GM13977 (cell line): ENCODE measurements at places on chromosomes 5 and 9.

GRCh38 chr5:129098488-129099183 is 4.1 kb downstream of the ISOC1 start:
- no peak for DNase-seq

GRCh38 chr5:65021527-65022226 is 252.9 kb downstream of the CWC27 start:
- no peak for DNase-seq

DNA sequence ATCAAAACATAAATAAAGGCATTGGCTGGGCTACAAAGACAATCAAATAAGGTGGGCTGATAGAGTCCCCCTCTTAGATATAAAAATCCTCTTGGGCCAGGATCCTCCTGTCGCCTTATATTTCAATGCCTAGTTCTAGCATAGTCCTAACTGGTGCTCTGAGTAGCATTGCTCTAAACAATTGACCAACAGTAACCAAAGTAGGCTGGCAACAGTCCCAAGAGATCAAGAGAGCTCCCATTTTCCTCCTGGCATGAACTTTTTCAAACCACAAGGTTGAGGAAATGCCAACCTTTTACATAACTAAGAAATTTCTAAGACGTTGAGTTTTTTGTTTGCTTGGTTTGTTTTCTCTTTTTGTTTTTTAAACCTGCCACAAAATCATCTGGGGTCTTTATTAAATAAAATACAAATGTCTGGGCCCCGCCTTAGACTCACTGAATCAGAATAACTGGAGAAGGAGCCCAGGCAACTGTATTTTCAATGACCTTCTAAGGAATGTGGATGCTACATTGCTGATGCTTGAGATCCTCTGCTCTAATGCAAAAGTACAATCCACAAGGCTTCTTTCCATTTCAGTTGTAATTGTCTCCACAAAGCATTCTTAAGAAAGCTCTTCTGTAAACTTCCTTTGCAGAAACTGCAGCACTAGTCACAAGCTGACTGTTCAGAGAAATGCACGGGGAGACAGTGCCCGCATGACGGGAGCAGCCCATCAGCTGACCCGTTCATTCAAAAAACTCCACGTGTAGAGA is 2.9 kb downstream of the SLC45A2 start:
- no peak for DNase-seq

- DNase-seq, result no peak
Measured at GRCh38 chr9:123686829-123687192, 243.1 kb downstream of the DENND1A start.

GRCh38 chr5:77425420-77425819 is 66.7 kb downstream of the WDR41 start:
- no peak for DNase-seq

GRCh38 chr9:114771889-114772288 is 34.0 kb downstream of the TNFSF15 start:
- no peak for DNase-seq

DNA sequence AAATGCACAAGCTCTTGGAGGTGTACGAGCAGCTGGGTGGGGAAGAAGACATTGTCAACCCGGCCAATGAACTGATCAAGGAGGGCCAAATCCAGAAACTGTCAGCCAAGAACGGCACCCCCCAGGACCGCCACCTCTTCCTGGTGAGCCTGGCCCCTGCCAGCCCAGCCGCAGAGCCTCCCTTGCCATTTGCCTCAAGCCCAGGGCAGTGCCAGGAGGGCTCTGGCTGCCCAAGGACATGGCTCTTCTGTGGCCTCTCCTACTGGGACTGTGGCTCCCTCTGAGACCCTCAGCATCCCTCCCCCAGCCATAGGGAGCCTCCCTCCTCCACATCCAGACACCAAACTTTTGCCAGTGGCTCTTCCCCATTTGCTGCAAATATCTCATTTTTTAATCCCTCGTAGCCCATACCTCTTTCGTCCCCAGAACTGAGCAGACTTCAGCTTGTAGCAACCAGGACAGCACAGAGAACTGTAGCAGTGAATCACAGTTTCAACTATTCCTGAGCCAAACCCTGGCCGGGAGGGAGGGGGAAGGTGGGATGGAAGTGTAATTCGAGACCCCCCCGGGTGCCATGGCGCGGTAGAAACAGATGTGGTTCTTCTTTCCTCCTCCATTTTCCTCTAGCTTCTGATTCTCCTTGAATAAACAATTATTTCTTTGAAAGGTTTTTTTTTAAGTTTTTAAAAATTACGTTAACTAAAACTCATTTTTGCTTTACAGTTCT is 44.5 kb upstream of the SUSD3 start:
- DNase-seq, result no peak

DNA sequence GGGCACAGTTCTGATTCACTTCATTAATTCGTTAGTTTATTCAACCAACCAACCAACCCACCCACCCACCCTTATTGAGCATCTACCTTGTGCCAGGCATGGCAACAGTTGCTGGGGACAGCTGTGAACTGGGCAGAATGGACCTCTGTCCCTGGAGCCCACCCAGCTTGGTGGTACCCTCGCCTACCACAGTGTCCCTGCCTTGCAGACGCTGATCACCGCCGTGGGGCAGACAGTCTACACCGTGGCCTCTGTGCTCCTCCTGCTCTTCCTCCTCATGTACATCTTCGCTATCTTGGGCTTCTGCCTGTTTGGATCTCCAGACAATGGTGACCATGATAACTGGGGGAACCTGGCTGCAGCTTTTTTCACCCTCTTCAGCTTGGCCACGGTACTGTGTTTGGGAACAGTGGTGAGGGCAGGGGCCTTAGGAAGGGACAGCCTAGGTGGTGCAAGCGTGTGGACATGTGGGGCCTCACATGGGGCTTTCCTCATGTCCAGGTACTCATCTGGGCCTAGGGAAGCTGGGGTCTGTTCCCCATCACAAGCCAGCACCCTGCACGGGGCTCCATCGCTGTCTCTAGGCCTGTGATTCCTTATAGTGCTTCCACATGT is 26.2 kb downstream of the PITX1 start:
- DNase-seq, result no peak

DNA sequence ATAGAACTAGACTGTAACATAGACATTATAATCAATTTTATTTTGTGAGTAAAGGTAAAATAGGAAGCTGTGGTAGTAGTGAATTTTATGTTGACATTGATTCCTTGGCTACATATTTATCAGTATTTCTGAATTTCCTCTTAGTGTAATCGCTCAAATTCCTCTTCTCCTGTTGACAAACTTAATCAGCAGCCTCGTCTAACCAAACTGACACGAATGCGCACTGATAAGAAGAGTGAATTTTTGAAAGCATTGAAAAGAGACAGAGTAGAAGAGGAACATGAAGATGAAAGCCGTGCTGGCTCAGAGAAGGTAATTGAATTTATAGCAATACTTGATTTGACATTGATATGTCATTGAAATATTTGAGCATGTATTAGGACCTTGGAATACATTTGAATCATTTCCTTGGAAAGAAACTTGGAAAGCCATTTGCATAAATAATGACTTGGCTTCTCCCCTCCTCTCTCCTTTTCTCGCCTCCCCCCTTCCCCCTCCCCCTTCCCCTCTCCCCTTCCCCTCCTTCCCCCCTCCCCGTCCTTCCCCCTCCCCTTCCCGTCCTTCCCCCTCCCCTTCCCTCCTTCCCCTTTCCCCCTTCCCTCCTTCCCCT is 75.5 kb downstream of the GPBP1 start:
- DNase-seq, result no peak

DNA sequence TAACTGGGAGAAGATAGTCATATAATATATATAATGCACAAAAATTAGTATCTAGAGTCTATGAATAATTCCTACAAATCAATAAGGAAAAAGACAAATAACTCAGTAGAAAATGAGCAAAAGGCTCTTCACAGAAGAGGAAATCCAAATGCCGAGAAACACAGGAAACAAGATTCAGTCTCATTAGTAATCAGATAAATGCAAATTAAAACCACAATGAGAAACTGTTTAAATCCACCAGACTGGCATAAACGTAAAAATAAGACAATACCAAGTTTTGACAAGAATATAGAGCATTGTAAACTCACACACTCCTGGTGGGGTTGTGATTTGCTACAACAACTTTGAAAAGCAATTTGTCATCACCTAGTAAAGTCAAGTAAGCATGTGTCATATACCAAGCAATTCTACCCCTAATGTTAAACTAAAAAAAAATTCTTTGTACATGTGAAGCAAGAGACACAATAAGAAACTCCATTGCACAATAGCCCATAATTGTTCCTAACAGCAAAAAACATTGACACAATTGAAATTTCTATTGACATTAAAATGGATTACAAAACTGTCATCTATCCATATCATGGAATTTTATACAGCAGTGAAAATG is 21.0 kb upstream of the UBLCP1 start:
- DNase-seq, result no peak

DNA sequence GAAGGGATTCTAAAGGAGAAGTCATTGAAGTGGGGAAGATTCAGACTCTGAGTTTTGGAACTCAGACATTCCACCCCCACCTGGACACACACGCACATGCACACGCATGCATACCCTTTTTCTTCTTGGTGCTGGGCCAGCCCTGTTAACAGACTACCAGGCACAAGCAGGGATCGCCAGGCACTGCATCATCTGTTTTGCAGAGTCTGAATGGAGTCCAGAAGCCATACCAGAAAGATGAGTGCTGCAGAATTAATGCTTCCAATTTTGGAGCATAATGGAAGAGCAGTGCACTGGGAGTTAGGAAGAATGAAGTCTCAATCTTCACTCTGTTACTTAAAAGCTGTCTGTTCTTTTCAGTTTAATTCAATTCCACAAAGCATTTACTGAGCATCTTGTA is 95.5 kb downstream of the PDE8B start:
- DNase-seq, result no peak

DNA sequence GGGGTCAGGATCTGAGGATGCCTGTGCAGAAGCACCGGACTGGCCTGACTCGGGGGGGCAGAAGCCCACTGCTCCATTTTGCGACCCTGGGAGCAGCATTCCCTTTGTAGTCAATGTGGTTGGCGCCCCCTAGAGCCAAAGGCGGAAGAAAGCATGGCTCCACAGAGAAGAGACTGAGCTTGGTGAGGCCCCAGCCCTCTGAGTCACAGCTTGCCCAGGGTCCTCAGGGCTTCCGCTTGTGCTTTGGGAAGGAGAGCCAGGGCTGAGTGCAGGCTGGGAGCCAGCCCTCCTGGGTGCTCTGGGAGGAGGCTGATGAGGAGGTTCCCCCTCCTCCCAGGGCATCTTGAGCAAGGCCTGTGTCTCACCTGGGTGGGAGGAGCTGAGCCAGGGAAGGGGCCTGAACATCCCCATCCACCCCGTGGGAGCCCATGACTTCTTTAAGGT is 5.5 kb upstream of the AQP3 start:
- peak; percentile 66 for DNase-seq

- no peak for DNase-seq
Measured at GRCh38 chr5:164012371-164012770, 507.0 kb downstream of the MAT2B start.

- no peak for DNase-seq
Measured at GRCh38 chr5:172451771-172452197, 2.5 kb downstream of the SH3PXD2B start.

DNA sequence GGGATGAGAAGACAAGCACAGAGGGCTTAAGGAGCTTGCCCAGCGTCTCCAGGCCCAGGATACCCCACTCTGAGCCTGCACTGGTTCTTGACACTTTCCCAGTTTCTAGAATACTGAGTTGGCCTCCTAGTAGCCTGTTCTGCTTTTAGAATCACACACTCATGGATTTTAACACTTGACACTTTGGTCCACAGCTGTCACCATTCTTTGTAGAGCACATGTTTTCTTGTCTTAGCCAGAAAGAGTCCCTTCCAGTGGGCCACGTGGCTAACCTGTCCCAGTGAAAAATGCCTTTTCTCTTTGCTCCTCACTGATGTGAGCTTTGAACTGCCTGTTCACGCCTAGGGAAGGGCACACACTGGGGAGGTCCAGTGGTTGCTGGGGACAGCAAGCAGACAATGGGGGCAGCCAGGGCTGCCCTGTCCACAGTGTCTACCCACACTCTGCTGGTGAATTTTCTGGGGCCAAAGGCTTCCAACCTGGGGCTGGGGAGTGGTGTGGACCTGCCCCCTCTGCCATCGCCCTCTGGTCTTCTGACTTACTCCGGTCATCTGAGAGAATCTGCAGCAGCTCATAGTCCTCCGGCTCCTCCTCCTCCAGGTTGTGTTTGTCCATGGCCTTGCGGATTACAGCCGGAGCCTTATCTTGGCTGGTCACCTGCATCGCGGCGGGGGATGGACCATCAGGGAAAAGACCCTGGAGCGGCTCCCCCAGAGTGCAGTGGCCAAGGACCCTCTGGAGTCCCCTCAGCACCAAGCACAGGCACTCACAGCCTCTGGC is 21.1 kb downstream of the RALGDS start:
- DNase-seq, result no peak

- no peak for DNase-seq
Measured at GRCh38 chr5:174022384-174023095, 23.0 kb upstream of the NSG2 start.

GRCh38 chr5:124570285-124571035 is 176.0 kb downstream of the ZNF608 start:
- DNase-seq, result no peak

DNA sequence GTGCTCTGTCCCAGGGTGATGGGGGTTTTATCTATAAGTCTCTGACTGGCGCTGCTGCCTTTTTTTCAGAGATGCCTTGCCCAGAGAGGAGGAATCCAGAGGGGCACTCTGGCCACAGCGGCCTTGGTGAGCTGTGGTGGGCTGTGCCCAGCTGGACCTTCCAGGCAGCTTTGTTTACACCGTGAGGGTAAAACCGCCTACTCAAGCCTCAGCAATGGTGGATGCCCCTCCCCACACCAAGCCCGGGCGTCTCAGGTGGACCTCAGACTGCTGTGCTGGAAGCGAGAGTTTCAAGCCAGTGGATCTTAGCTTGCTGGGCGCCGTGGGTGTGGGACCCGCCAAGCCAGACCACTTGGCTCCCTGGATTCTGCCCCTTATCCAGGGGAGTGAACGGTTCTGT is 41.3 kb upstream of the C9orf72 start:
- DNase-seq, result no peak

DNA sequence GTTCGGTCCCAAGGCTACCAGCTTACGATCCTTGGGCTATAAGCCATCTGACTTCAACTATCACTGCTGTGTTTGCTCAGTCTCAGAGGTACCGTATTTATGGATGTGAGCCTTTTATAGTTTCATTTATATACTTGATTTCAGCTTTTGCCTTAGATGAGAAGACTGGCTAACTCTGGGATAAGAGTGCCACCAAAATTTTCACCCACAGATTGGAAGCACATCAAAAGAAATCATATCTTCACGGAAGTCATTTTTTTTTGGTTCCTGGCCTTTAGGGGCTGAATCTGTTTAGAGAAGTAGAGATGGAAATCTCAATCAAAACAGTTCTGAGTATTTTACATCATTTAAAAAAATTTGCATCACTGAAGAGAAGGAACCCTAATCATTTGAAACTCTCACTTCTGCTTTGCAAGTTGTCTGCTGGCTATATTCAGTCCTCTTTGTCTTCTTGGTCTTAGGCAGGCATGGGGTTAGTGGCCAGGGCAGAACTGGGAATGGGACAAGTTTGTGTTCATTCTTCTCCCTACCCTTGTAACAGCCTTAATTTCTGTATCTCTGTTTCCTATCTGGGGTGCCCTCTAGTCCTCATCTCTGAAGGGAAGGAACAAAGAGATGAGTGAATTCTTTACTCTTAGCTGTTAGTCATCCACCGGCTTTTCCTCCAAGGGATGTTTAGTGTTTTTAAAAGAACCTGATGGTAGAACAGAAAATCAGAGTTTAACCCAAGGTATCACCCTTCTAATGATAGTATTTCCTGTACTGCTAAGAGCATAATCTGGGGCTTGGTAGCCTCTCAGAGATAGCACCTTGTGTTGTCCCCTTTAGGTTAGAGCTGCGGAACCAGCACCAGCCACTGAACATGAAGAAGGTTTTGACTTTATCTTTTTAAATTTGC is 14.1 kb upstream of the TNFAIP8 start:
- no peak for DNase-seq
